ENCODE measurements at places on chromosomes 1 and 21. TPM values are rescaled to one million over a fixed set of nuclear protein-coding genes. Genes with fewer than 3 reads are reported as not detected.
A peak's percentile ranks its signal among the peaks of the same experiment; 100 is the strongest.

DNA sequence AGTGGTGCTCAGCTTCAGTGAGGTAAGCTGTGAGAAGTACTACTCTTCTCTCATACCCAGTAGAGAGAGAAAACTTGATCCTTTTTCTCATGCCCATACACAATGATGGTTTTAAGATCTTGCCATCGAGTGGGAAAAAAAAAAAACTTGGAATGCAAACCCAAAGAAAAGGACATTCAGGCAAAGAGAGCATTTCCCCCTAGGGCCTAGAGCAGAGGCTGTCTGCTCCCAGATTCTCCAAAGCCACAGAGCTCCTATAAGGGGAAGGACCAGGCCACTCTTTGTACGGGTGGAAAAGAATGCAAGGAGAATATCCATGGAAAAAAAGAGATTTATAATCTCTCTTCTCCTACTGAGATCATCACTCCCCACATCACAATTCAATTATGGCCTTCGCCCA lies 34.9 kb downstream of the MROH9 start:
- no peak for DNase-seq

GRCh38 chr1:41314376-41315145 lies 46.7 kb upstream of the FOXO6 start:
- no peak for DNase-seq

TMEM51 gene
- total RNA-seq = 18.6 TPM

DNA sequence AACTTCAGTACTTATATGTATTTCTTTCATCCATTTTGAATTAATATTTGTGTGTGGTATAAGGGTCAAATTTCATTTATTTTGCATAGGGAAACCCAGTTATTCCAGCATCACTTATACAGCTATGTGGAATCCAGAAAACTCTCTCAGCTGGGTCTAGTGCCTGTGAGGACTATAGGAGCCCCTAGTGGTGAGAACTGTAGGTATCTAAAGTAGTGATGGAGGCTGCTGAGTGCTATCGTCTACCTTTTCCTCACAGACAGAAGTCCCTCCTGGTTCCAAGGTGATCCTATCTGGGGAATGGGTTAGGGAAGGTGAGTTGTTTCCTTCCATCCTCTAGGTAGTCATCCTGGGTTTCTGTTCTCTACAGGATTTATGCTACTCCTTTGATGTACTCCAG lies 352.0 kb upstream of the C1orf87 start:
- no peak for DNase-seq

GRCh38 chr1:96861836-96862235 lies 140.3 kb downstream of the PTBP2 start:
- DNase-seq = no peak

GRCh38 chr1:235199441-235199840 lies 38.4 kb upstream of the RBM34 start:
- peak; percentile 34 for DNase-seq

DNA sequence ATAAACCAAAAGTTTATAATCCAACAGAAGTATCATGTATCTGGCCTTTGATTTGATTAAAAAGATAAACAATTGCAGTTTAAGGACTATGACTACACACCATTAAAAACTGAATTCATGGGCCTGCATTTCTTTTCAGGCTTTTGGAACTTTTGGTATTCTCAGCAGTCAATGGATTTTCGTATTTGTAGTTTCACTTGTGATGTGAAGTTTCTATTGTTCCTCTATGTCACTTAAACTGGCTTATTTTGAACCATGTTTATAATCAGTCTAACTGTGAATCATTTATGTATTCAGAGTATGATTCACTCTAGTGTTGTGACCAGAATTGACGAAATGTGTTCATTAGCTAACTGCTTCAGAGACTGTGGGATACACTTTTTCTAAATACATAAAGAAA lies 132.9 kb downstream of the COQ8A start:
- DNase-seq = peak; percentile 55

CASZ1 gene
- under 0.01 TPM for total RNA-seq

- DNase-seq = peak; percentile 88
These were observed 13.6 kb downstream of the CNST start for GRCh38 chr1:246579818-246580217.

TCP10L gene
- total RNA-seq = 0.32 TPM

CRP gene
- total RNA-seq = not detected

CELA3A gene
- not detected for total RNA-seq

DNA sequence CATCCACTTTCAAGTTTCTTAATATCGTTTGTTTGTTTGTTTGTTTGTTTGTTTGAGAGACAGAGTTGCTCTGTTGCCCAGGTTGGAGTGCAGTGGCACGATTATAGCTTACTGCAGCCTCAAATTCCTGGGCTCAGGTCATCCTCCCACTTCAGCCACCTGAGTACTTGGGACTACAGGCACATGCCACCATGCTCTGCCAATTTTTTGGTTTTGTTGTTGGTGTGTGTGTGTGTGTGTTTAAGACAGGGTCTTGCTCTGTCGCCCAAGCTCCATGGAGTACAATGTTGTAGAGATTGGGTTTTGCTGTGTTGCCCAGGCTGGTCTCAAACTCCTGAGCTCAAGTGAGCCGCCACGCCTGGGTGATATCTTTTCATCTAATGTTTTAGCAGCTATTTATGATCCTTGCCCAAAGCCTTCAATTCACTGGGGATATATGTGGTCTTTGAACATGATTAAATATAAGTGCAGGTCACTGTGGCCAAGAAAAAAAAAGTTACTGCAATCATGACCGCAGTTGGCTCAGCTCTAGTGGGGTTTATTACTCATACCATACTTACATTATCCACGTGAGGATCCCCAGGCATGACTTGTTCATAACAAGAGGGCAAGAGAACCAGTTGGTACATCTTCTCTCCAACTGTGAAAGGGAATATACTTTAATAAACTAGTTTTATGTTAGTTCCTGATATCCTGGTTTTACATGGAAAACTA lies 8.0 kb downstream of the RRP1B start:
- peak; percentile 62 for DNase-seq

PDZK1IP1 gene
- total RNA-seq = 0.43 TPM

- no peak for DNase-seq
These were observed 34.6 kb downstream of the NRDC start for GRCh38 chr1:51843948-51844347.

- DNase-seq = no peak
These were observed 48.1 kb upstream of the EEIG2 start for GRCh38 chr1:108511764-108512163.

- no peak for DNase-seq
These were observed 79.4 kb upstream of the RRP15 start for GRCh38 chr1:218205721-218206120.

GRCh38 chr1:81899214-81899821 lies 98.6 kb downstream of the ADGRL2 start:
- DNase-seq = no peak

DNA sequence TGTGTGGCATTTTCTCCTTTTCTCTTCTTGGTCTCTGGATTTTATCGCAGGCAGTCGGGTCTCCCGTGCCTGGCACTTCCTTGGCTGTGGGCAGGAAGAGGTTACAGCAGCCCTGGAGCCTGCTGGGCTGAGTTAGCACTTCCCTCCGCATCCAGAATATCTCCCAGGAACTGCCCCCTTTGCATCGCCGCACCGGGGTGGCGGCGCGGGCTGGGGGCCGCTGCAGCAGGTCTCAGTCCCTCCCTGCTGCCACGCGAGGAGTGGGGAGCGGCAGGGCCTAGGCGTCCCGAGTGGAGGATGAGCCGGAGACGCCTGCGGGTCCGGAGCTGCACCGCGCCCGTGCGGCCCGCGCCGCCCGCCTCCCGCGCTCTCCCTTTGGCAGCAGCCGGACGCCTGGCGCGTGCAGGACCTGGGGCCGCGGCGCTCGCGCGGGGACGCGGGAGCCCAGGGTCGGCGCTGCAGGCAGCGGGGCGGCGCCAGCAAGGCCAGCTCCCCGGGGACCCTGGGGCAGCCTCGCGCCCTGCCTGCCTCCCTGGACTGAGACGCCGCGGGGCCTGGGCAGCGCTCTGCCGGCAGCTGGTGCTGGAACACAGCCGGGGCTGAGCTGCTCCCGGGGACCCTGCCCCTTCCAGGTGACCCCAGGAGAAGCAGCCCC lies 192.8 kb downstream of the PRDM2 start:
- no peak for DNase-seq

DNA sequence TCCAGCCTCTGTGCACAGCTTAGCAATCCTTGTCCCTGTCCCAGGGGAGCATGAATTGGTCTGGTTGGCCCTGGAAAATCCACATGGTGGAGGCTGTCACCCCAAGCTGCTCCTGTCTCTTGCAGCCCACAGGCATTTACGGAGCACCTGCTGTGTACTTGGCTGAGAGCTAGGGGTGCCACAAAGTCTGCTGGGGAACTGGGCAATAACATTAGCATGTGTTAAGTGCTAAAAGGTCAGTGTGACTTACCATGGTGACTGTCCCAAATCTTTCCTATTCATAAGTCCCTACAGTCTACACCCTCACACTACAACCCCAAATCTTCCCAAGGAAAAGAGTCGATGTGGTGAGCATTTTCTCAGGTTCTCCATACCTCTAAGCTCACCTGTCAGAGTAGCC lies 53.6 kb upstream of the ARTN start:
- no peak for DNase-seq

DNA sequence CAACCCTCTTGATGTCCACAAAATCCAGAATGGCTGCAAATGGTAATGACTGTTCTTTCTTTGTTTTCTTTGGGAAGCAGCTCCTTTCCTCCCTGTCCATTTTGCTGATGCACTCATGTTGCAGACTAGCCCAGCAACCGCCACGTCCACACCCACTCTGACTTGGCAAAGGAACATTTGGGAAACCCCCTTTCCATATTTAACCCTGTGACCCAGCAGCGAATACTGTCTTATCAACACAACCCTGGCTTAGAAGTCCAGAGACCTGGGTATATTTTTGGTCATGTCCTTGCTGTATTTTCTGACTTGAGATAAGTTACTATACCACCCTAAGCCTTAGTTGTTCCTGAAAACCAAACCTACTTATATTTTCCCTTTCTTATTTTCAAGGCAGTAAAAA lies 18.1 kb upstream of the SHE start:
- no peak for DNase-seq

DNA sequence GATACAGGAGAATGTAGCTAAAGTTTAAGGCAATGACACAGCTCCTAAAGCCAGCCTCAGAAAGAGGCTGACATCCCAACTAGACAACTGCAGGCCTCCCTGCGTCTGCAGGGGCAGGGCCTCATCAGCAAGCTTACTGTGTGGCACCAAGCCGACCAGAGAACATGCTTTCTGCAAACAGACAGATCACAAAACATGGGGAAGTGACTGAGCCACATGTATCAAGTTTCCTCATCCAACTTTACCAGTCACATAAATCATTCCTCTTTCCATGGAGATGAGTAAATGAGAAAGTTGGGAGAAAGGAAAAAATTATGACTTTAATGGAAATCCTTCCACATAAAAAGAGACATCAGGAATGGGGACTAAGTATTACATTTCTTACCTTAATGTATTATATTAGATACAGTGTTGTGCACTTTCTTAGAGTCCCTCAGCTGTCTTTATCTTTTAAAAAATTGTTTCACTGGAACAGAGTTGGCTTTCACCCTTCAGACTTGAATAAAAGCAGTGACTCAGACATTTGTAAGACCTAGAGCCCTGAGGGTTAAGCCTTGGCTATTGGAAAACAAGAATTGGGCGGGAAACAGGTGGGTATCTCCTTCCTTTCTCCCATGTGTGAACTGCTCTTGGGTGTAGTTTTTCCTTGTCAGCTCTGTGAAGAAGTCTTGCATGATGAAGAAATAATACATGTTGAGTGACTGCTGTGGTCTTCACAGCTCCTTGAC lies 305.7 kb upstream of the SNX7 start:
- no peak for DNase-seq

DNA sequence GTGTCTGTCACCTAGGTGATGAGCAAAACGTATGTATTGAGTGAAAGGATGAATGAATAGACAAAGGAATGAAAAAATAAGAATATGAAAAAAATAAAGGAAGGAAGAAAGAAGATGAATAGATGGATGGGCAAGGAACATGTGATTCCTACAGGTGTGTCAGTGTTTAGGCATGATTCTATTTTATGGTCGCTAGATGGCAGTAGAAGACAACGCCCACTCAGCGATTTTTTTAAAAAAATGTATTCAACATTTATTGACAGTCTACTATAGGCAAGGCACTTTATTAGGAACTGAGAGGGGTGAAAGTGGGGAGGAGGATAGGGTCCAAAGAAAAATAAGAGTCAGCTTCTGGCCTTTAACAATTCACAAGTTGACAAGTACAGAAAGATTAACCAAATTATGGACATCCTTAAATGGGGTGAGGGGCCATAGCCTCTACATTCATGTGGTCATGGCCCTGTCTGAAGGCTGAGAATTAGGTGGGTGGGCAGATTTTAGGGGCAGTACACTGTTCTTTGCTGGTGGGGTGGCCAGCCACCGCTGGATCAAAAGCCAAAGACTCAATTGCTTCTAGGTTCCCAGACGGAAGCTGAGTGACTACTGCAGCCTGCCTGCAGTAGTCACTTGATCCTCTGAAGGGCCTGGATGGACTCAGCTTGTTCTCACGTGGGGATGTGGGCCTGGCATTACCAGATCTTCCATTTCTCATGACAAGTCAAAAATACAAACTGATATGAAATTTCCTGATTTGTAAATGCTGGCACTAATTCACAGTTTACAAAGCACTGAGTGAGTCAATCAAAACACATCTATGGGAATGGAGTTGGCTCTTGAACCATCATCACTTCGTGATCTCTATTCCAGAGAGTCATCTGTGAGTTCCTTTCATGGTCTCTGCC lies 83.9 kb downstream of the FASLG start:
- DNase-seq = peak; percentile 55

DNA sequence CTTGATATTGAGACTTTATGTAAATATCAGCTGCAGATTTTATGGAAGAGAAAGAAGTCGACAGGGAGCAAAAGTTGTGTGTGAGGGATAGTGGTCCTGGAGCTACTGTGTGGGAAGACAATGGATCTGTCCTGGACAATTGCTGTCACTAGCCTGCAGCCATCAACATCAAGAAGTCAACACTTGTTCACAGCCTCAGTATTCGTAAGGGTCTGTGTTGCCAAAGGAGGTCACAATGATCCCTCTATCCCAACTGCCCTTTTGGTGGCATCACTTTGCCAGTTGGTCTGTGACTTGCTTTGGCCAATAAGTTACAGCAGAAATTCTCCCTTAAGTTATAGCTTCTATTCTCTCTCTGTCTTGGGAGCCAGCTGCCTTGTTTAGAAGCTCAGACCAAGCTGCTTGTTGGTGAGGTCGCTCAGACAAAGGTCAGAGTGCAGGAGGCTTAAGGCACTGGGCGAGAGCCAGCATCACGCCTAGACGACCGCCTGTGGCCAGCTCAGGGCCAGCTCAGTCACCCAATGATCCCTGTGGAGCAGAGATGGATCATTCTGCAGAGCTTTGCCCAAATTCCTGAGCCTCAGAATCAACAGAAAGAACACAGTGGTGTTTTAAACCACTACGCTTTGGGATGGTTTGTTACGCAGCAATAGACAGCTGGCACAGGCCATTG lies 134.9 kb downstream of the RHOU start:
- DNase-seq = no peak

- no peak for DNase-seq
These were observed 378.4 kb downstream of the SETD4 start for GRCh38 chr21:35681946-35682345.

- DNase-seq = no peak
These were observed 57.1 kb upstream of the GADD45A start for GRCh38 chr1:67627906-67628305.

ITLN2 gene
- not detected for total RNA-seq

DNAJC28 gene
- 1.9 TPM for total RNA-seq

OR6F1 gene
- not detected for total RNA-seq
